ENCODE measurements at places on chromosomes 7 and 10. TPM values are rescaled to one million over a fixed set of nuclear protein-coding genes. Genes with fewer than 3 reads are reported as not detected.

DNA sequence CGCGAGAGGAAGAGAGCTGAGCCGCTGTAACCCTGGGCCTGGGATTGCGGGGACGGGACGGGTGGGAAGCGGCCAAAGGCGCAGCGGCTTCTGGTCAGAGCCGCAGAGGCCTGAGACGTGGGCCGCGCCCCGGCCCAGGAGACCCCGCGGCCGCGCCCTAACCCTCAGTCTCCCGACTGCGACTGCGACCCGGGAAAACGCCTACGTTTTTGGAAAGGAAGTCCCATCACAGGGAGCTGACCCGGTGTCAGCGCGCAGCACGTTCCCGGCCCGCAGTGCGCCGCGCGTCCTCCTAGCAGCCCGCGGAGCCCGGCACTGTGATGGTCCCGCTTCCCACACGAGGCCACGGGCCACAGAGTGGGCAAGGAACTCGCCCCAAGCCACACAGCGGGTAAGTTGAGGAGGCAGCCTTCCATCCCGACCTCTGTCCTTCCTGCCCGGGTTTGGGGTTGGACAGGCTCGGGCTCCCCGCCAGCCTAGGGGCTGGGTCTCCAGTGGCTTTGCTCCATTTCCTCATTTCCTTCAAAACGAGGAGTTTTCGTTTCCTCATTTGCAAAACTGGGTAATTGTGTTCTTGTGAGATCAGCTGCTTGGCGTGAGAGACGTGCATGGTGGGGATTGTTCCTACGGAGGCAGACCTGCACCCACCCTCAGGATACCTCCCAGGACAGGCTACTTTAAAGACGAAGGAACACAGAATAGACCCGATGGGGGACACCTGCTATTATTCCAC is 1.2 kb downstream of the GPNMB start:
- no peaks in the 10 kb centered on the region for H3K36me3 ChIP-seq
- no peaks in the 10 kb centered on the region for H3K4me1 ChIP-seq
- no peaks in the 10 kb centered on the region for H3K27me3 ChIP-seq
- peak overlapping the region; percentile 84 for H3K27ac ChIP-seq
- DNase-seq: peak; percentile 38

- no peaks in the 10 kb centered on the region for H3K4me1 ChIP-seq
- H3K27me3 ChIP-seq: no peaks in the 10 kb centered on the region
Measured at GRCh38 chr10:22712956-22713852, 1.2 kb downstream of the PIP4K2A start.

DNA sequence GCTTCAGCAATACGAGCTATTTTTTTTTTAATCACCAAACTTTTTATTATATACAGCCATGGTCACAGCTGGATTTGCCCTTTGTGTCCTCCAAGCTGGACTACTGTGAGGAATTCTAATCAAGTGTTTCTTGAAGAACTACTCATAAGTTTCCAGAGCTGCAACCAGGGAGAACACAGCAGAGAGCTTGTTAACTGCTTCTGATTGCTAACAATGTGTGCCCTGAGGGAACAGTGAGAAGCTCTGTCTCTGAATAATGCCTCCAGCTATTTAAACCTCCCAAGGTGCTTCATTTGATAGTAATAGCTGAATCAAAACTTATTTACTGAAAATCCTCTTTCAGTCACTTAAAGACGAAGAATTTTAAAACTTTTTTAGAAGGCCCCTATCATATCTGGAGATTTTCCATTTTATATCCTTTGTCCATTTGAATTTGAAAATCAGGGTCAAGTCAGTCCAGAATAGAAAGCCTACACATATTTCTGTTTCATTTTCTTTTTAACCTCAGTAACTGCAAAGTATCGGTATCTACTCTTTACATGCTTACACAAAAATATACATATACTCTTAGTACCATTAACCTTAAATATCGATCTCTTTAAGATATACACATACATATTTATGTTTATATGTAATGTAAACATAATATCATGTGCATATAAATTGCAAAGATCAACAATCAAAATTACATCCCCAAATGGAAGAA is 1024.2 kb downstream of the GRM8 start:
- no peaks in the 10 kb centered on the region for H3K36me3 ChIP-seq
- no peak overlapping the region for H3K27ac ChIP-seq
- H3K4me3 ChIP-seq: no peak overlapping the region

DNA sequence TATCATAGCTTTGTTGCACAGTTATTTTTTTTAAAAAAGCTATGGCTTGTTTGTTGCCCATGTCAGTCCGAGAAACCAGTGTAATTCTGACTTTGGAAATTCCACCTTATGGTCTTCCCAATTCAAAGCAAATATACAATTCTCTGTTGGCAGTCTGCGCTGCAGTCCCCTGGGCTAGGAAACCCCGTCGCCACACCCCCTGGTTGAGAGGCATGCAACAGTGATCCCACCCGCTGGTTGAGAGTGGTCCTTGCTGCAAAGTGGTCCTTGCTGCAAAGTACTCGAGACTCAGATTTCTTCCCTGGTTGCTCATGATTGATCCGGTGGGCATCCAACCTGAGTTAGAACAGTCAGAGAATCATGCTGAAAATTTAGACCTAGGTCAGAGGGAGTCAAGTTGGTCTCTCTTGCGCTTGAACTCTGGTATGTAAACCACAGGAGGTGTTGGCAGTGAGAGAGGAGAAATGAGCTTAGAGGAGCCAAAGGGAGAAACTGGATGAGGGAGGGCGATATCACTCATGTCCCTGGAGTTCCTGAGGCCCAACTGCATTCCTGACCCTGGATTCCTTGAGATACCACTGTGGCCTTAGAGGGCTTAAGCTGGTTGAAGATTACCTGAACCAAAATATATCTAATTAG is 45.0 kb upstream of the STK17A start:
- H3K4me1 ChIP-seq: peaks cover 3% of the 10 kb centered on the region
- H3K4me3 ChIP-seq: no peak overlapping the region
- no peak overlapping the region for H3K27ac ChIP-seq
- no peaks in the 10 kb centered on the region for H3K36me3 ChIP-seq
- no peak for DNase-seq

GRCh38 chr7:48976253-48976652 is 51.9 kb downstream of the CDC14C start:
- DNase-seq: no peak
- H3K27ac ChIP-seq: no peak overlapping the region
- H3K27me3 ChIP-seq: no peaks in the 10 kb centered on the region
- H3K4me1 ChIP-seq: no peaks in the 10 kb centered on the region
- H3K4me3 ChIP-seq: no peak overlapping the region

The LIPM gene
- not detected for total RNA-seq

The DNAJC2 gene
- 27.9 TPM for total RNA-seq

DNA sequence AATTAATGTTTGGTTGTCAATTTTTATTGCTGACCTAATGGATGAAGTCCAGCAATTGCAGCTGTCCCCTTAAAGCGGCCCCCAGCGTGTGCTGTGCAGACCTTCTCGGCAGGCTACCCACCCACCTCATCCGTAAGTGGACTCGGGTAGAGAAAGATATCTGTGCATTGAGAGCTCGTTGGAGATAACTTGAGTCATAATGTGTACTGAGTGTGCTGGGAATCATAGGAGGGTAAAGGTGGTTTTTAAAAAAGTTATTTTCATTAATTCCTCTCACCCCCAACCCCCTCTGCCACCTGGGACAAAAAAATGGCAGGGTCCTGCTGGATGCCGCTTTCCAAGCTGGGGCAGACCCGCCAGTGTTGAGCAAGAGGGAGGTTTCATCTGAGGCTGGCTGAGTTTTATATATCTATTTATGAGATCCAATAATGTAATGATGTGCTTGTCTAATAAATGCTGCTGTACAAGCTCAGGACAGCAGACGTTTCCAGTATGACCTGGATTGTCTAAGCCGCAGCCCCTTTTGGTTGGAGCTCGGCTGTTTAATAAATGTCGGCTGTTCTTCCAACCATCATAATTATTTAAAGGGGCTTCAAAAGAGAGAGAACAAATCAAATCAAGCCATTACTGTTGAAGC is 119.1 kb downstream of the NKX6-2 start:
- H3K36me3 ChIP-seq: no peaks in the 10 kb centered on the region
- peaks cover 4% of the 10 kb centered on the region for H3K4me1 ChIP-seq
- H3K27ac ChIP-seq: no peak overlapping the region
- H3K4me3 ChIP-seq: no peak overlapping the region

DNA sequence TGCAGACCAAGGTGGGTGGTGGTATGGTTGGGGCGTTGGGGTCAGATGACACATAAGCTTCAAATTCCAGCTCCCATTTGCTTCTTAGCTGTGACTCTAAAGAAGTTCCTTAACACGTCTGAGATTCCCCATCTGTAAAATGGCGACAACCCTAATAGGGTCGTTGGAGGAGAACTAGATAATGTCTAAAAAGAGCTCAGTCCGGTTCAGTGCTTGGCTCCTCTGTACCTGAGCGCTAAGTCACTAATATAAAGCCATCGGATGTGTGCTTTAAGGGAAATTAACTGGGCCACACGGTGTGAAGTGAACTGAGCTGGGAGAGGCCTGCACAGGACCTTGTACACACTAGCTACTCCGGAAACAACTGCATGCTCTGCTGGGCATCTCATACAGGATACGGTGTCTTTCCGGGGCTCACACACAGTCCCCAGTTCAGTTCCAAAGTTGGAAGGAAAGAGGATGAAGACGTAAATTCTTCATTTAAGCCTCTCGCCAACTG is 476 bp upstream of the ZFYVE27 start:
- H3K4me3 ChIP-seq: peak overlapping the region; percentile 86
- H3K36me3 ChIP-seq: no peaks in the 10 kb centered on the region
- H3K27ac ChIP-seq: peak overlapping the region; percentile 78
- no peaks in the 10 kb centered on the region for H3K27me3 ChIP-seq
- peaks cover 5% of the 10 kb centered on the region for H3K4me1 ChIP-seq
- DNase-seq: no peak

DNA sequence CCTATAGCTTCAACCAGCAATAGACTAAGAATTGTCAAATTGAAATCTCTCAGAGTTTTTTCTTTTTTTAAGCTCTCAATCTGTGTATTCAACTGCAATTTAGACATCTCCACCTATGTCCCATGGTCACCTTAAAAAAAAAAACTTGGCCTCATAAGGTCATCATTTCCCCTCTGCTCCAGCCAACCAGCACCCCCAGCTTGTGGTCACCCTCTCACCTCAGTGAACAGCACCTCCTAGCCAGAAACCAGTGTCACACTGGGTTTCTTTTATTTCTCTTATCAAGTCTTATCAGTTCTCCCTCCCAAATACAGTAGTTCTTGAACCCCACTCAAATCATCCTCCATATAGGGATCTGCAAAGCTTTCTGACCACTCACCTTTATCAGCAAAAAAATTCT is 4.0 kb downstream of the ITGB1 start:
- no peaks in the 10 kb centered on the region for H3K27me3 ChIP-seq
- H3K27ac ChIP-seq: peak overlapping the region; percentile 35
- DNase-seq: no peak
- no peaks in the 10 kb centered on the region for H3K4me1 ChIP-seq
- no peak overlapping the region for H3K4me3 ChIP-seq
- no peaks in the 10 kb centered on the region for H3K36me3 ChIP-seq

DNA sequence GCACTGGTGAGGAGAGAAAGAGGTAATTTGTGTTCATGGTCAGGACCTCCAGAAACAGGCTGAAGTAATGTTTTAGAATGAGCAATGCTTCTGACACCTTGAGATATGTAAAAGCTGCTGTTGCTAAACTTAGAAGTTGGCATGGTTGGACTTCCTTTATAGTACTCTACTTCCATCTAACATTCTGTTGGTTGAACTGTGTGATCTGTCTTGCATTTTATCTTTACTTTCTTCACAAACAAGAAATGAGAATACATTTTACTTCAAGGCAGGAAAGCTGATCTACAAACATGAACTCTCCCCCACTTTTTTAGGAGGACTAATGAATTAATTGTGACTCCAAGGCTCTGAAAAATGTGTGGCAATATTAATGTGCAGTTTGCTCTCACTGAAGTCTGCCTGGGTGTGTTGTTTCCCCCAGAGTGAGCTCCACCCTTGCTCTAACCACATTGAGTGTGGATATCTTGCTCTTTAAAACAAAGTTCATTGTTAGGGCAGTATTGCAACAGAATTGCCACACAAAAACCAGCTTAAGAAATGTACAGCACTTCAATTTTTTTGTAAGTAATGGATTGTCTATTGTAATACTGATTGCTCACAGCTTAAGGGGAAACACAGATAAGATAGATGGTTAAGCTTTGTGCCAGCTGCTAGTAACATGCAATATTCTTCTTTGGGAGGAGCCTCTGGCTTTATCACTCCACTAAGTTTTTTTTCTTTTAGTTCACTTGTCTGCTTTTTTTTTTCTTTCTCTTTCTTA is 69.0 kb downstream of the ADD3 start:
- peaks cover 4% of the 10 kb centered on the region for H3K4me1 ChIP-seq
- H3K36me3 ChIP-seq: no peaks in the 10 kb centered on the region
- H3K27ac ChIP-seq: peak overlapping the region; percentile 61
- no peak overlapping the region for H3K4me3 ChIP-seq

- no peaks in the 10 kb centered on the region for H3K27me3 ChIP-seq
- no peaks in the 10 kb centered on the region for H3K4me1 ChIP-seq
- no peaks in the 10 kb centered on the region for H3K36me3 ChIP-seq
- no peak overlapping the region for H3K4me3 ChIP-seq
- H3K27ac ChIP-seq: no peak overlapping the region
Measured at GRCh38 chr10:116602648-116603400, 12.1 kb downstream of the PNLIPRP1 start.

The NPC1L1 gene
- total RNA-seq: not detected

- no peaks in the 10 kb centered on the region for H3K4me1 ChIP-seq
- DNase-seq: no peak
- no peaks in the 10 kb centered on the region for H3K36me3 ChIP-seq
- H3K27ac ChIP-seq: no peak overlapping the region
- no peaks in the 10 kb centered on the region for H3K27me3 ChIP-seq
- H3K4me3 ChIP-seq: no peak overlapping the region
Measured at GRCh38 chr7:133958822-133959221, 168.3 kb upstream of the LRGUK start.

- no peak for DNase-seq
- H3K27me3 ChIP-seq: peaks cover 14% of the 10 kb centered on the region
- H3K4me1 ChIP-seq: peaks cover 7% of the 10 kb centered on the region
- no peak within 1 kb of the TSS for H3K4me3 ChIP-seq
- no peaks in the 10 kb centered on the region for H3K36me3 ChIP-seq
Measured at GRCh38 chr7:98617051-98617959, at the start of gene NPTX2. NPTX2 (plus strand) TSS chr7:98617285; CDS start chr7:98617462, 177 bp downstream.

GRCh38 chr7:36021917-36022550 is 131.0 kb upstream of the EEPD1 start:
- no peaks in the 10 kb centered on the region for H3K36me3 ChIP-seq
- DNase-seq: no peak
- no peaks in the 10 kb centered on the region for H3K27me3 ChIP-seq
- no peak overlapping the region for H3K27ac ChIP-seq

GRCh38 chr7:6714360-6714759 is 7.6 kb upstream of the ZNF12 start:
- DNase-seq: no peak
- H3K4me1 ChIP-seq: no peaks in the 10 kb centered on the region
- H3K36me3 ChIP-seq: no peaks in the 10 kb centered on the region
- H3K27me3 ChIP-seq: no peaks in the 10 kb centered on the region
- H3K4me3 ChIP-seq: no peak overlapping the region
- no peak overlapping the region for H3K27ac ChIP-seq

The GSTO2 gene
- total RNA-seq: 5.6 TPM

Data from uterus (tissue), 4 donors.